ENCODE measurements at places on chromosomes 5 and 9.
A peak's percentile ranks its signal among the peaks of the same experiment; 100 is the strongest.

DNA sequence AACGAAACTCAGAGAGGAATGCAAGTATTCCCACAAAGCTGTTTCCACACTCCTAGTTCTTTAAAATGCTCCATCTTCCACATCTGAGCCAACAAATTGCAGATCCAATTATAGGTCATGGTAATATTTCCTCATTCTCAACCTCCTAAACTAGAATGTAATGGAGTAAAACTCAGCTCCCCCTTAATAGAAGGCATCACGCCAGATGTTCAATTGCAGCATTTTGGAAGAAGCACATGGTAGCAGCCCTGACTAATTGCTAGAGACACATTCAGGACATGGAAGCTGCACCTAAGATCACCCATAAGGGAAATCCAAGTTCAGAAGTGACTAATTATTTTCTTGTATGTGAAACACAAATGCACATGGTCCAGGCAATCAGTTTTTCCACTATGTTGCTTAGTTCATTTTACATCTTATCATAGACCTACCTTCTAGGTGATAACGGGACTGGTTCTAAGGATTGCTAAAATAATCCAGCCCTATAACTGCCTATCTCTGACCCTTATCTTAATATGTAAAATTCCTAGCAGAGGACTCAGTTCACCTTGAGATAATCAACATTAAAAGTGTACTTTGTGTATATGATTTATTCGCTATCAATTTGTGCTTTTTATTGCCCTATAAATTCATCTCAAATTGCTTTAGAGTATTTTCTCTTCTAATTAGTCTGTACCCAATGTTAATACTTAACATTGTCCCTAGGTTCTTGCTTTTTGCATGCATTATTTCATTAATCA lies 75.1 kb downstream of the GABRB2 start:
- no peak for DNase-seq

DNA sequence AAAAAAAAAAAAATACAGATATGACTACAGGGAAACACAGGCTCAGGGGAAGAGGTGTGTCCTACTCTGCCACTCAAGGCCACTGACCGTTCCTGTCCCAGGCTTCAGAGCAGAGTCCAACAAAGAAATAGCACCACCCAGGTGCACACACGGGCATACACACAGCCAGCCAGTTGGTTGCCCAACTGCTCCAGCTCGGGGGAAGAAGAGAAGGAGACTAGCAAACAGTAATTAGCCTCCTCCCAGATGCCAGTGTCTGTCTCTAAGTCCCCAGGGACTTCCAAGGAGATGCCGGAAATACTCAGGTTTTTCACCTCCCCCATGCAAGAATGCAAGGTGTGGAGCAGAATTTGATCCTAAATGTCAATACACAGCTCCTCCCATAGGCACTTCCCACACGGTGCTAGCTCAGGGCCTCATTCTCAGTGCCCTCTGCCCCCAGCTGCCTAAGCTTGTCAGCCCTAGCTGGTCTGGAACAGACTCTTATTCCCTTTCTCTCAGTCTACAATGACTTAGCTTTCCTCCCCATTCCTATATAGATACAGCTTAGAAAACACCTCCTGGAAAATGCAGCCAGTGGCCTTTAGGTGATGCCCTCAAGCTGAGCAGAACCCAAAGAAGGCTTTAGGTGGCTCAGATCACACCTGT lies 1.7 kb downstream of the MYORG start:
- no peak for DNase-seq

- no peak for DNase-seq
These were observed 65.5 kb upstream of the ABCA1 start for GRCh38 chr9:104993291-104993963.

DNA sequence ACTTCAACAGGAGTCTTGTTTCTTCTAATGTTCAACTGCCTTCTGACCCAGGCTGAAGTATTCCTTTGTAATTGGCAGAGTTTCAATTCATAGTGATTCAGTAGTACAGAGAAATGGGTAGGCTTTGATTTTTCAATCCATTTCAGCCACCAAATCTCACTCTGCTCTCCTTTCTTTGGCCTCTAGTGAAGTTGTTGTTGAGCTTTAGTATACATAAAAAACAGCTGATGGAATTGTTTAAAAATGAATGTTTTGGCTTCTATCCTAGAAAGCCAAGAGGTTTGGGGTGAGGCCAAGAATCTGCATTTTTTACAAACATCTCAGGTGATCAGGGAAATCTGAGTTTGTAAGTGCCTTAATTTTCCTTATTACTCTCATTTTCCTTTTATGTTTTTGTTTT lies 182.9 kb upstream of the MAP1B start:
- no peak for DNase-seq

GRCh38 chr5:55306641-55307382 lies 682 bp downstream of the DHX29 start:
- DNase-seq: peak; percentile 37

- DNase-seq: no peak
These were observed 272.8 kb downstream of the ICE1 start for GRCh38 chr5:5695266-5695665.

DNA sequence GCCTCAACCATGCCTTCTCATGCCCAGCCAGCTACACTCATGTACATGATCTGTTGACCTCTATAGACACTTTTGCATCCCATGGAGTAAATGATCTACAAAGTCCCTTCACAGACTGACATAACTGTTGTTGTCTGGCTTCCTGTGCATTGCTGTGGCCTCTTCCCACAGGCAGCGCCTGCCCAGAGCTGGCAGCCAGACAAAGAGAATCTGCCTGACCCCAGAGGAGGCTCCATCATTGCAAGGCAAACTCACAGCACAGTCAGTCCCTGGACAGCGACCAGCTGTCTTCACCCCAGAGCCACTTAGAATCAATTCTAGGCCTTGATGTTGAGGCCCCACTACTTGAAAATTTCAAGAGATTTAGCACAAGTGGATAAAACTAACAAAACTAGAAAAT lies 65.5 kb downstream of the INSYN2B start:
- DNase-seq: no peak

DNA sequence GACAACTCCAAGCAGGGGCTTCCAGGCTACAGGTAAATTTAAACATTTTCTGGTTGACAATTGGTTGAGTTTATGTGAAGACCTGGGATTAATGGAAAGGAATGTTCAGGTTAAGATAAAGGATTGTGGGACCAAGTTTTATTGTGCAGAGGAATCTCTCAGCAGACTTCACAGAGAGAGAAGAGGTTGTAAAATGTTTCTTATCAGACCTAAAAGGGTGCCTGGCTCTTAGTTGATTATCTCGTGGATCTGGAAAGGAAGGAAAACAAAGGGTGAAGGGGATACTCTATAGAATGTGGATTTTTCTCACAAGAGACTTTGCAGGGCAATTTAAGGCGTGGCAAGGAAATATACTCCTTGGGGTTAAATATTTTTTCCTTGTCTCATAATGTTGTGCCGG lies 96.5 kb upstream of the RASGRF2 start:
- no peak for DNase-seq

DNA sequence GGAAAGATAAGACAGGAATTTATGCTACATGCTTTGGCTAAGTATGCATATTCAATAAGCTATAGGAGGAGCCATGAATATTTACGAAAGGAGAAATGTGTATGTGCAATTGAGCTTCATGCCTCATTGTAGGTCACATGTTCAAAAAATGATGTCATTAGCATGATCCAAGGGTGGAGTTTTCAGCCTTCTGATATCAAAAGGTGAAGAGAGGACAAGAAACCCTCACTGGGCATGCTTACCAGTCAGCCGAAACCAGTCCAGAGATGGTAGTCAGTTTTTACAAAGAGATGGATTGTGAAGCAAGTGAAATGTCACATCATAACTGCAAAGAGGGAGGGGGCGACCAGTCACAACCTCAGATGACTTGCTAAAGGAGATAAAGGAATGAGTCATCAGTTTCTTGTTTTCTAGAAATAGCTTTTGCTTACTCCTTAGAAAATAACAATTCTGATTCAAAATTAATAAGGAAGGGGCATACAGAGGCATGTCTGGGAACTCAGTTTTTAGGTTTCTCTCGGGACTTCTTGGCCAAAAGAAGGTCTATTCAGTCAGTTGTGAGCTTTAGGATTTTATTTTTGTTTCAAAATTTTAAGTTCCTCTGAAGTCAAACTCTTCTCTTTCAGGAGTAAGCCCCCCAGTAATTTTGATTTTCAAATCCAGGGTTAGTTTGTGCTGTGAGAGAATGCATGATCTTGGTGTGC lies 1067.8 kb upstream of the EDIL3 start:
- peak; percentile 50 for DNase-seq

DNA sequence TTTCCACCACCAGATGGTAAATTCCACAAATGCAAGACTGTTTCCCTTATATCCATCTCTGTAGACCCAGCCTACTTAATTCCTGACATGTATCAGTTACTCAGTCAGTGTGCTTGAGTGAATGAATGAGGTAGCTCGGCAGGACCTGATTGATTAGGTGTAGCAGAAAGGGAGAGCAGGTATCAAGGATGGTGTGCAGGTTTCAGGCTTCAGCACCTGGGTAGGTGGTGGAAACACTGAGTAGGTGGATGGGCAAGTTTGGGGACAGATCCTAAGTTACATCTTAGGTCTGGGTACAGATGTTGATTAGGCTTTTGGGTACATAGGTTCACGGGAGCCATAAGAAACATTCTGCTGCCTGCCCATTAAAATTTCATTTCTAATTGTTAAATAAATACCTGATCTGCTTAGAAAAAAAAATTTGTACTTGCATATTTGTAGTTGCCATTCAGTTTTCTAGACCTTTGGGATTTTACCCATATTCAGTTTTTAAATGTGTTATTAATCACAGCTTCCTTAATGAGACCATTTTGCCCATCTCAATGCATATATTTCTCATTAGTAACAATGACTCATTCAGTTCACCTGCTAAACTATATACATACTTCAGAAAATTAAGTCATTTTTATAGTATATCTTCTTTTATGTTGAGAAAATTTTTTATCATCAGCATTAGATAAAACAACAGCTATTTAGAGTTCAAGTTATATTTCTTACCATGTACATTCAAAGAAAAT lies 111.8 kb downstream of the INIP start:
- DNase-seq: no peak

- no peak for DNase-seq
These were observed 473.0 kb downstream of the EBF1 start for GRCh38 chr5:158626718-158627117.

GRCh38 chr9:2574203-2574602 lies 47.4 kb upstream of the VLDLR start:
- no peak for DNase-seq

DNA sequence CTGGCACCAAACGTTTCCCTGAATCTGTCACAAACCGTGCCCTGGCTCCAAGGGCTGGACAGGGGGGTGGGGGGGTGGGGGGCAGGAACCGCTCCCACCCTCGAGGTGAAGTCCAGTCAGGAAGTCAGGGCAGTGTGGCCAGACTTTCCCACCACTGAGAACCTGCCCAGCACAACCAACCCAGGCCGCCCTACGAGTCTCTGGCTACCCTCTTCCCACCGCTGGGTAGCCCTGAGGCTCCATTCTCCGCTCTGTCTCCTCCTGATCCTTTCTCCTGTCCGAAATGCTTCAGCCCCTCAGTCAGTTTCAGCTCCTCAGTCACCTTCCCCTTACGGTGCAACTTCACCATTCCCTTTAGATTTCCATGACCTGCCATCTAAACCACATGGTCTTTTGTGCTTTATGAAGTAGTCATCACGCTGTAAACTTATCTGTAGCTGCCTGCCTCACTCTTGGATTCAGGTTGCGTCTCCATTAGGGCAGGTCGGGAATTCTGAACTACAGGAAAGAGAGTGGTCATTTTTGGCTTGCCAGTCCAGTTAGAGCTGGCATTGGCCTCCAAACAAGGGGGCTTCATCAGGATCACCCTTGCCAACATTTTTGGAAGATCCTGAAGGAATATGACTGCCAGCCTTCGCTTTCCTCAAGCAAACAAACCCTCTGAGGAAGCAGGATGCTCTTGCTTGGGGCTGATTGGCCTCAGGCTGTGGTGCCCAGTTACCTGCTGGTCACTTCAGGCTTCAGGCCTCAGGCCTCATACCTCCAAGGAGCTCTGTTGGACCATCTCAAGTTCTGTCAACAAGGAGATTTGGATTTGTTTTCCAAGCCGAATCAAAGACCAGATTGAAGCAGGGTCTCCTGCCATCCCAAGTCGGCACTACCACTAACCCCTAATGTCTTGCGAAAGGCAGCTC lies 794 bp upstream of the DCAF12 start:
- DNase-seq: no peak

DNA sequence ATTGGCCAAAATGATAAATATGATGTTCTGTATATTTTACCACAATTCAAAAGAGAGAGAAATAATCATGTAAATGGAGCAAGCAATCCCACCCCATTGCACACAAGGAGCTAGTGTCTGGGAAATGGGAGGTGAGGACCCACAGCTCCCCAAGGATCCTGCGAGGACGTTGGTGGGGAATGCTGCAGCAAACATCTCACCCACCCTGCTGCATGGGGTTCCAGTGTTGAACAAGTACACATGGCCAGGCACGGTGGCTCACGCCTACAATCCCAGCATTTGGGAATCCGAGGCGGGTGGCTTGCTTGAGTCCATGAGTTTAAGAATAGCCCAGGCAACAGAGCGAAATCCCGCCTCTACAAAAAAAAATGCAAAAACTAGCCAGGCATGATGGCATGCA lies 29.0 kb downstream of the STK10 start:
- no peak for DNase-seq

GRCh38 chr5:158670201-158670600 lies 429.5 kb downstream of the EBF1 start:
- DNase-seq: no peak

DNA sequence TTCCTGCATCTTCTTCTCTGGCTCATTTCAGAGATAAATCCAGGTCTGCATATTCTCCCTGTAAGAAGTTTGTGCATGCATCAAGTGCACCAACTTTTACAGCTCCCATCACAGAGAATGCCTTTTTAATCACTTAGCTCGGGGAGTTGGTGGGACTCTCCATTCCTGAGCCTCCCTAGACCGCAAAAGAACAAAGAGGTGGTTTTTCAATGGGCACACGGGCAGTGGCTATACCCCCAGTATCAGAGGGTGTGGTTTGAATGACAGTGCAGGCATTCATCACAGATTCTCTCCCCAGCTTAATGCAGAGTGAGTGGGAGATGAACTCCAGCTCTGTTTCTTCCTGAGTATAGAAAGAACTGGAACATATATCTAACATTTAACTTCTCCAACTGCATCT lies 264.7 kb upstream of the NR4A3 start:
- DNase-seq: no peak

All from RKO (cell line).